ENCODE measurements at places on chromosomes 4 and X. TPM values are rescaled to one million over a fixed set of nuclear protein-coding genes. Genes with fewer than 3 reads are reported as not detected.
A peak's percentile ranks its signal among the peaks of the same experiment; 100 is the strongest.

DNA sequence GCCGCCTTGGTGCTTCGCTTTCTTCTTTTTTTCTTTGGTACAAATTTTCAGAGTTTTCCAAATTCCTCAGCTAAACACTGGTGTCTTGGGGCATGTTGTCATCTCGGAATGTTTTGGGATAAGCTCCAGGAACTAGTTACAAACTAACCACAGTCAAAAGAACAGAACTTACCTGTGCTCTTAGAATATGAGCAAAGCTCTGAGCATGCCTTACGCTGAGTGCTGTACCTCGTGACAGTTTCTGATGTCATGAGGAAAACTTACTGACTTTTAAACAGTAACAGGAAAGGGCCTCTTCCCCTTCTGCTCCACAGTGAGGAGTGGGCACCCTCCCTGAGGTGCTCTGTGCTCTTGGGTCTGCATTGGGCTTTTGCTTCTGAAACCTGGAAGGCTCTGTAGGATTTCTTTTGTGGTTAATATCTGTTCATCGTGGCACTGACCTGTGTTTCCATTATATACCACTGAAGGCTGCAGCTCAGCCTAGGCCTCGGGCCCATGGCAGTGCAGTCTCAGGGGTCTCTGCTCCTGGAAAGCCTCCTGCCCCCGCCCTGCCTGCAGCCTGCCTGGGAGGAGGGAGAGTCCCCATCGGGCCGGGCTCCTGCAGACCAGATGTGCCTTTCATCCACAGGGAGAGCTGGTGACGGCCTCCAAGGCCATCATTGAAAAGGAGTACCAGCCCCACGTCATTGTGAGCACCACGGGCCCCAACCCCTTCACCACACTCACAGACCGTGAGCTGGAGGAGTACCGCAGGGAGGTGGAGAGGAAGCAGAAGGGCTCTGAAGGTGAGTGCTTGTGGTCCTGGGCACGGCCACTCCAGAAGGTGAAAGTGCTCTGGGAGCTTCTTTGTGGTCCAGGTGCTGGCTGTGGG, 48.7 kb downstream of the NOP14 start:
- H3K4me3 ChIP-seq: no peak overlapping the region
- no peak overlapping the region for H3K27ac ChIP-seq
- H3K36me3 ChIP-seq: peaks cover 28% of the 10 kb centered on the region
- no peak for DNase-seq

DNA sequence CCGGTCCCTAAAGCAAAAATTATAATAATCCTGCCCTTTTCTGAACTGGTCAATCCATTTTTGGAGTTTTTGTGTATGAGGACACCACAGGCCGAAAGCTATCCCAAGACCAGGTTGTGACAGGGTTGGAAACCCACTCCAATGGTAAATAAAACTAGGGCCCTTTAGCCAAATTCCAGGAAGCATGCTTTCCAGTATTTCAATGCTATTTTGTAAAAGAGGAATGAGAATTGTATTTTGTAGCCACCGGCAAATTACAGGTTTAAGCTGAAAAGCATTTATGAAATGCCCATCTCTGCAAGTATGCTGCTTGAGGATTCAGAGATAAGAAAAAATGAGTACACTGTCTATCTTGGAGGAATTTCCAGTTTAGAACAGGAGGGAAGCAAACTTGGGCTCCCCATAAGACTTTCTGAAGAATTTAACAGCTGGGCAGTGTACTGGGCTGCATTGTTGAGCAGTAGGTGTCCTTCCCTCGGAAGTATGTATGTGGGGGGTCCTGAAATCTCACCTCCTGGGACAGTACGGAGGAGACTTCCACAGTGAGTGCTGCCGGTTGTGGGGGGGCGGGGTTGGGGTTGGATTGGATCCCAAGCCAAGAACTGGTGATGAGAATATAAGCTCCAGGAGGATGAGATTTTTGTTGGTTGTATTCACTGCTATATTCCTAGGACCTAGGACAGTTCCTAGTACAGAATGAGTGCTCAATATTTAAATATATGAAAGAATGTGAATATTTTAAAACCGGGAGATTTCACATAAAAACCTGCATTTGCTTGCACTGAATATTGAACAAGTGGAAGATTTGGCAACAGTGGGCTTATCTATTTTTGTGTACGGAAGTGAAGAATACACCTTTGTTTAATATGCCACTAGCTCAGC, 26.8 kb downstream of the OCIAD2 start:
- no peaks in the 10 kb centered on the region for H3K36me3 ChIP-seq
- H3K27me3 ChIP-seq: no peaks in the 10 kb centered on the region
- no peaks in the 10 kb centered on the region for H3K4me1 ChIP-seq
- no peak overlapping the region for H3K27ac ChIP-seq
- no peak for DNase-seq

GRCh38 chr4:145868637-145869409, 69.8 kb downstream of the ZNF827 start:
- no peaks in the 10 kb centered on the region for H3K4me1 ChIP-seq
- H3K36me3 ChIP-seq: peaks cover 4% of the 10 kb centered on the region
- no peak for DNase-seq
- no peak overlapping the region for H3K4me3 ChIP-seq
- H3K27ac ChIP-seq: no peak overlapping the region

DNA sequence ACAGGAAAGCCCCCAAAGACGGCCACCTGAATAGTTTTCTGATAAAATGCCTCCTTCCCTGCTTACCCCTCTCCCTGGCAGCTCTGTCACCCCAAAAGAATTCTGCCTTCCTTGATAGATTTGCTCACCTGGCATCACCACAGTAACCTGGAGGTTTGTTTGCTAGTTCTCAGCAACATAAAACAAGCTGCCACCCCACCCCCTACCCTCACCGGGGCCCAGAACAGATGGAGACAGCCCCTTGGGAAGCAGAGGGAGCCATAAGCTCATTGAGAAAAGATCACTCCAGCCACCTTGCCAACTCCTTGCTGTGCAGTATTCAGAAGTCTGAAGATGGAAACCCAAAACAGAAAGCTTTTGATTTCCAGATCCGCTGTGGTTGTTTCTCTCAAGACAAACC, 108.6 kb downstream of the DHX15 start:
- no peak overlapping the region for H3K4me3 ChIP-seq
- peaks cover 5% of the 10 kb centered on the region for H3K4me1 ChIP-seq

DNA sequence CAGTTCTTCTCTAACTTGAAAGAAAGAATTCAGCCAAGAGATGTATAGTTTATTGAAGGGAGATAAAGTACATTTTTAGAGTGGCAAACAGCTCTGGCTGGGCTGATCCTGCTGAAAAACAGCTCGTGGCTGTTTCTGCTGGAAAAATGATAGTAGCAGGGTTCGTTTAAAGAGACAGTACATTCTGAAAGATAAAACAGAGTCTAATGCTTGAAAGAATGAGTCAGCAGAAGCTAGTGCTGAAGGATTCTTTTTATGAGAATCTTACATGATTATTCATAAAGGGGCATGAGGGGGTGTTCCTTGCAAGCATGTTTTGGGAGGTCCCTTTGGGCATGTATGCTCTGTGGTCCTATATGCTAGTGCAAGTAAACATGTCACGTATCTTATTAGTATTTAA, 790.0 kb downstream of the PCDH18 start:
- H3K4me3 ChIP-seq: no peak overlapping the region
- H3K27me3 ChIP-seq: no peaks in the 10 kb centered on the region
- H3K4me1 ChIP-seq: no peaks in the 10 kb centered on the region
- H3K27ac ChIP-seq: no peak overlapping the region
- no peak for DNase-seq
- H3K36me3 ChIP-seq: no peaks in the 10 kb centered on the region

DNA sequence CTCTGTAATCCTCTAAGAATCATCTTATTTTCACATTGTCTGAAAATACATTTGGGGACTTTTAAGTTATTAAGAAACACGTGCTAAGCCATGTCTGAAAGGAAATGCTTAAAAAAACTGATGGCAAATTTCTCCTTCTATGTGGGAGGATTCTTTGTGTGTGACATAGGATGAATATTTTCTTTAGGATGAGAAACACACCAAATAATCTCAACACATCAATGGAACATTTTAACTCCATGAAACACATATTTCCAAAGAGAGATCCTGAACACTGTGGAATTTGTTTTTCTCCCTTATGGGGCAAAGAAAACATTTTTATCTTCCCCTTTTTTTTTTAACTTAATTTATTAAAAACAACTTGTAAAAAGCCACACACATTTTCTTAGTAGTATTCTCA, 153.8 kb upstream of the ANKRD50 start:
- H3K4me1 ChIP-seq: no peaks in the 10 kb centered on the region
- no peak overlapping the region for H3K27ac ChIP-seq
- no peaks in the 10 kb centered on the region for H3K27me3 ChIP-seq

GRCh38 chr4:152970102-152970820, 34.1 kb downstream of the FHDC1 start:
- peaks cover 79% of the 10 kb centered on the region for H3K36me3 ChIP-seq
- DNase-seq: no peak
- no peaks in the 10 kb centered on the region for H3K4me1 ChIP-seq
- H3K27ac ChIP-seq: no peak overlapping the region

GRCh38 chrX:84258708-84259107, 70.7 kb upstream of the RPS6KA6 start:
- no peak overlapping the region for H3K4me3 ChIP-seq
- DNase-seq: no peak
- no peaks in the 10 kb centered on the region for H3K27me3 ChIP-seq
- H3K4me1 ChIP-seq: no peaks in the 10 kb centered on the region
- H3K27ac ChIP-seq: no peak overlapping the region
- no peaks in the 10 kb centered on the region for H3K36me3 ChIP-seq

GRCh38 chr4:146346276-146346675, 131.9 kb downstream of the REELD1 start:
- no peaks in the 10 kb centered on the region for H3K27me3 ChIP-seq
- no peak for DNase-seq
- H3K4me3 ChIP-seq: no peak overlapping the region
- no peak overlapping the region for H3K27ac ChIP-seq
- H3K36me3 ChIP-seq: no peaks in the 10 kb centered on the region

- no peak overlapping the region for H3K27ac ChIP-seq
- no peak overlapping the region for H3K4me3 ChIP-seq
- no peaks in the 10 kb centered on the region for H3K4me1 ChIP-seq
- H3K36me3 ChIP-seq: no peaks in the 10 kb centered on the region
- no peaks in the 10 kb centered on the region for H3K27me3 ChIP-seq
- no peak for DNase-seq
Measured at GRCh38 chr4:187478292-187479140, 517.1 kb upstream of the ZFP42 start.

DNA sequence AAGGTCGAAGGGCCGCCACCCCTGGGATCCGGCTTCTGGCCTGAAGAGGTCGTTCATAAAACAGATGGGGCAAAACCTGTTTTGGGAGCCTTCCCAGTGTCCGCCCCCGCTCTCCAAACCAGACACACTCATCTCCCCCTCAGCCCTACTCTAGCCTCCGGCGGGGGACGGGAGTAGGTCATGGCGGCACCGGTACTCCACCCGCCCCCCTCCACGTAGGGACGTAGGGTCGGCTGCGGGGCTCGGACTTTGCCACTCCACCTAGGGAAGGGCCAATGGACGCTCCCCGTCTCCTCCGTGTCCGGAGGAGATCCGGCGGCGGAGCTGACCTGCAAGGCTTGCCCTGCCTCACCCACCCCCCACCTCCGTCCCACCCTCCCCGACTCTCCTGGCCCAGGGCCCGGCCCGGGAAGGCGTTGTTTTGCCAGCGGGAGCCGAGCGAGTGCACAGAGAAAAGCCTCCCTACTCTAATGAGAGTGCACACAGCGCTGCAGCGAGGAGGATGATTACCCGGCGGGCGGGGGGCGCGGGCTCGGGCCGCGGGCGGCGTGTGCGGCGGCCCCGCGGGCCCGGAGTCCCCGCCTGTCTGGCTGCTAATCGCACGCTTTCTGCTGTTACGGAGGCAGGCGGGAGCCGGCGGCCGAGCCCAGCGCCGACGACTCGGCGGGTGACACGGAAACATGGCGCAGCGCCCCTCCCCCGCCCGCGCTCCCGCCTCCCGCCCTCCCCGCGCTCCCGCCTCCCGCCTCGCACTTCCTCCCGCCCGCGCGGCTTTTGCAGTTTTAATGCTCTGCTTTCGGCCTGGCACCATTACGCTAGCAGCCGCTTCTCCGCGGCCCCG, 8.3 kb upstream of the BCOR start:
- H3K27ac ChIP-seq: no peak overlapping the region
- DNase-seq: no peak
- H3K27me3 ChIP-seq: peaks cover 27% of the 10 kb centered on the region
- H3K4me3 ChIP-seq: peak overlapping the region; percentile 47

- no peaks in the 10 kb centered on the region for H3K36me3 ChIP-seq
- H3K27ac ChIP-seq: no peak overlapping the region
- DNase-seq: no peak
- H3K27me3 ChIP-seq: no peaks in the 10 kb centered on the region
Measured at GRCh38 chrX:122087341-122087740, 1039.9 kb downstream of the GLUD2 start.

- H3K36me3 ChIP-seq: no peaks in the 10 kb centered on the region
- DNase-seq: no peak
- H3K27ac ChIP-seq: no peak overlapping the region
Measured at GRCh38 chr4:79678472-79679202, 270.6 kb upstream of the GK2 start.

DNA sequence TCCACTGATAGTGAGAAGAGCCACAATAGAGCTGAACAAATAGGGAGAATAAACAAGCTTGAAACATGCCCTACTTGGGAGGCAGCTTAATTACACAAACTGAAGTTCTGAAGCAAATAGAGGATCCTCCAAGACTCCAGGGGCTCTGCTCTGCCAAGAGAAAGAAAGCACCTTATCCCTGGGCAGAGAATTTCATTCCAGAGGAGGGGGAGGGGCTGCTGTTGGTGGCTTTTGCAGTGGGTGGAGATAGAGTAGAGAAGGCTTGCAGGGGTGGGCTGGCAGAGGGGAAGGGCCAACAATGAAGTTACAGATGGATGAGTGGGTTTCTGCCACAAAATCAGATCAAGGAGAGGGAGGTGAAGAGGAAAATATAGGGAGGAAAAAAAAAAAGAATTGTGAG, 1.0 kb upstream of the LPAR4 start:
- DNase-seq: peak; percentile 47
- H3K27me3 ChIP-seq: no peaks in the 10 kb centered on the region
- H3K4me1 ChIP-seq: no peaks in the 10 kb centered on the region
- H3K36me3 ChIP-seq: no peaks in the 10 kb centered on the region

- peaks cover 2% of the 10 kb centered on the region for H3K27me3 ChIP-seq
- H3K36me3 ChIP-seq: no peaks in the 10 kb centered on the region
- no peak overlapping the region for H3K27ac ChIP-seq
- H3K4me3 ChIP-seq: no peak overlapping the region
Measured at GRCh38 chrX:152893980-152894610, 3.8 kb upstream of the ZNF185 start.

- no peak for DNase-seq
- no peaks in the 10 kb centered on the region for H3K36me3 ChIP-seq
- no peak overlapping the region for H3K27ac ChIP-seq
- no peak overlapping the region for H3K4me3 ChIP-seq
- no peaks in the 10 kb centered on the region for H3K4me1 ChIP-seq
Measured at GRCh38 chrX:11367609-11368430, 74.6 kb downstream of the AMELX start.

The C4orf50 gene
- 0.16 TPM for polyA plus RNA-seq

The FRMD7 gene
- polyA plus RNA-seq: not detected

The OTUD6A gene
- polyA plus RNA-seq: 0.09 TPM

The CLGN gene
- polyA plus RNA-seq: 0.63 TPM

The SLITRK4 gene
- 1.7 TPM for polyA plus RNA-seq

The STATH gene
- polyA plus RNA-seq: not detected

The SLC6A14 gene
- polyA plus RNA-seq: not detected
